Neural progenitor cell (in vitro differentiated cells): ENCODE measurements at places on chromosomes 1 and 21. TPM values are rescaled to one million over a fixed set of nuclear protein-coding genes. Genes with fewer than 3 reads are reported as not detected.

Gene CDA
- 0.64 and 0.96 TPM in 2 replicates for total RNA-seq

Gene GSTM1
- total RNA-seq, result 13.8 and 20.8 TPM in 2 replicates

Gene RIPPLY3
- total RNA-seq, result 2.8 and 4.3 TPM in 2 replicates

Gene SMPDL3B
- total RNA-seq, result 1.2 and 3.9 TPM in 2 replicates

Gene CLCNKB
- total RNA-seq, result 0.97 and 2.7 TPM in 2 replicates

GRCh38 chr1:75338616-75339483 is 204.7 kb downstream of the LHX8 start:
- no peak for DNase-seq

GRCh38 chr1:52669696-52670095 is 28.5 kb downstream of the COA7 start:
- no peak for DNase-seq

DNA sequence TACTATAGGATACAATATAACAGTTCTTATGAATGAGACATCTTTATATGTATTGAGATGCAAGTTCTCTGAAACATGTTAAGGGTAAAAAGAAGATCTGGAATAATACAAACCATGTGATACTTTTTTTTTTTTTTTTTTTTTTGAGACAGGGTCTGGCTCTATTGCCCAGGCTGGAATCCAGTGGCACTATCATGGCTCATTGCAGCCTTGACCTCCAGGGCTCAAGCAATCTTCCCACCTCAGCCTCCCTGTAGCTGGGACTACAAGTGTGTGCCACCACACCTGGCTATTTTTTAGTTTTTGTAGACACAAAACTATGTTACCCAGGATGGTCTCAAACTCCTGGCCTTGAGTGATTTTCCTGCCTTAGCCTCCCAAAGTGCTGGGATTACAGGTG is 22.1 kb upstream of the MCL1 start:
- no peak for DNase-seq

- no peak for DNase-seq
These were observed 50.5 kb downstream of the EPHB2 start for GRCh38 chr1:22761101-22761500.

- no peak for DNase-seq
These were observed 20.4 kb upstream of the TAS1R2 start for GRCh38 chr1:18879791-18880309.

DNA sequence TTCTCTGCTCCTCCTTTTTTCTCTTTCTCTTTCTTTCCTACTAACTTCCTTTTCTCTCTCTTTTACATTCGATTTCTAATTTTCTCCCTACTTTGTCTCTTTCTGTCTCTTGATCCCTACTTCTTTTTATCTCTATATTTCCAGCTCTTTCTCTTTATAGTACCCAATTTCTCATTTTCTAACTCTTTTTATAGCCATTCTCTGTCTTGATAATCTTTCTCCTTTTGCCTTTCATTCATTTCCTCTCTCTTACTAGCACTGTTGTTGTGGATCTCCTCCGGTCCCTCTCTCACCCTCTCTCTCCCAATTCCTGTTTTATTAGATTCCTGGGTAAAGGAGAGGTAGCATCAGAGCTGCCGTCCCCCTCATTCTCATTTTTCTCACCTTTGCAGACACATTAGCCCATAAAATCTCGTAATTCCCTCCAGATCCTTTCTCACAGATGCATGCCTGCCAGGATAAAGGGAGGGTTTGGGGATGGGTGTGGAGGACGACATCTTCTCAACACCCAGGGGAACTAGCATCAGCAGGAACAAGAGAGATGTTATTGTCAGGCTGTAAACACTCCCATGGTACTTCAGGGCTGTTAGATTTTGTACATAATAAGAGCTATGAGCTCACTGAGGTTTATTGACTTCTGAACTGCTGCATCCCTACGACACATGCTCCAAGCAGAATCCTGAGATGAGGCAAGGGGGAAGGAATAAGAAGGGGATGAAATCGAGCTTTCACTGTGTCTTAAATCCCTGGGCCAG is 159.0 kb upstream of the GALNT2 start:
- no peak for DNase-seq

DNA sequence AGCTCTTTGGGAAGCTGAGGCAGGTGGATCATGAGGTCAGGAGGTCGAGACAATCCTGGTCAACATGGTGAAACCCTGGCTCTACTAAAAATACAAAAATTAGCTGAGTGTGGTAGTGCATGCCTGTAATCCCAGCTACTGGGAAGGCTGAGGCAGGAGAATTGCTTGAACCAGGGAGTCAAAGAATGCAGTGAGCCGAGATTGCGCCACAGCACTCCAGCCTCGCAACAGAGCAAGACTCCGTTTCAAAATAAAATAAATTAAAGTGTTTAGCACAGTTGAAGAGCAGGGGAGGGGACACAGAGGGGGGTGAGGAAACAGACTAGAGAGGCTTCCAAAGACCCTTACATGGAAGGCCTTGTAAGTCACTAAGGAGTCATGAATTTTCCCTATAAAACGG is 131.2 kb upstream of the SPATA6 start:
- no peak for DNase-seq

DNA sequence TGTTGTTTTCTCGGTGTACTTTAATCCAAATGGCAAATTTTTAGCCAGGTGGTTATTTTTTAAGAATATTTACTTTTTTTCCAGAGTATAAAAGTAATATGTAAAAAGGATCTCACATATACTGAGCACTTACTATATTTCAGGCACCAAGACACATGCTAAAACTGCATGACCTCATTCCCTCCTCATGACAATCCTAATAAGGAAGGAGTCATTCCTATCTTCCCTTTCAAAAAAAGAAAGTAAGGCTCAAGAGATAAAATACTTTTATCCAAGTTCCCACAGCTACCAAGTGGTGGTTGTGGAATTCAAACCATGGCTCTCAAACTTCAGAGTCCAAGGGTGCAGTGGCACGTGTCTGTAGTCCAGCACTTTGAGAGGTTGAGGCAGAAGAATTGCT is 19.4 kb downstream of the ATP2B4 start:
- DNase-seq, result no peak

DNA sequence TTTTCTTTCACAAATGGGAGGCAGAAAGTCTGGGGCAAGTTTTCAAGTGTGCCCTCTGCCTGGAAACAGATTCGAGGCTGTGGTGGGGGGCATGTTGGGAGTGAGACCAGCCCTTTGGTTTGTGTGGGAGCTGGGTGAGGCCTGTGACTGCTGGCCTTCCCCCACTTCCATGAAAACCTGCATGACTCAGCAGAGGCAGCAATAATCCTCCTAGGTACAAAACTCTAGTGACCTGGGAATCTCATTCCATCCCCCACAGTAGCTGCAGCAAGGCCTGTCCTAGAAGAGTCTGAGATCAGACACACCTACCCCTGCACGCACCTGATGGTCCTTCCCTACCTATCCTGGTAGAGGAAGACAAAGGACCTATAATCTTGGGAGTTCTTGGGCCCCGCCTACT is 42.1 kb upstream of the KIAA0040 start:
- no peak for DNase-seq

DNA sequence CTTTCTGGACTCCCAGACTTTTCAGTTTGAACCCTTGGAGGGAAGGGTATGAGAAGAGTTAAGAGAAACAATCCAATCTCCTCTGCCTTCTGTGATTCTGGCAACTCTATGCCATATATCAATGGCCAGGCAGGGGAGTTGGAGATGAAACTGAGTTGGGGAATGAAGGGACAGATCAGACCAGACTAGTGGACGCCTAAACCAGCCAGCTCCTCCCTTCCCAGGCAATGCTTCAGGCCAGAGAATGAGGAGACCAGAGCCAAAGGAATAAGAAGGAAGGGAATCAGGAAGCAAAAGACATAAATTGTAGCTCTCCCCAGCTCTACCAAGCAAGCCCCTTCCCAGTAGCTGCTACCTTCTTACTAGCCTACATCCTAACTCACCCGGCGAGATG is 22.7 kb downstream of the PLEKHA6 start:
- DNase-seq, result no peak

DNA sequence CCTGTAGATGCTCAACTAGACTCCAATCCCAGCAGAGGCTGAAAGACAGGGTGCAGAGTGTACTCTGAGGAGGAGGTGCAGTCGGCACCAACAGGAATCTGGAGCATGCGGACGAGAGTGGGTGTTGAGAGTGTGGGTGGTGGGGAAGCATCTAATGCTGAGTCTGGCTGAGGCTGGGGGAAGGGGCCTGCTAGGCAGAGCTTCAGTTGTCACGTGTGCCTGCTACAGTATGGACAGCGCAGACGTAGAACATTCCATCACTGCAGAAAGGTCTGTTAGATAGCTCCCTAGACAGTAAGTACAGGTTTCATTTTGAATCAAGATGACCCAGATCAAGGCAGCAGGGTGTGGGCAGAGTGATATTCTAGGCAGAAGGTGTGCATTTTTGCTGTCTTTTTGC is 23.1 kb downstream of the SNAP47 start:
- no peak for DNase-seq

DNA sequence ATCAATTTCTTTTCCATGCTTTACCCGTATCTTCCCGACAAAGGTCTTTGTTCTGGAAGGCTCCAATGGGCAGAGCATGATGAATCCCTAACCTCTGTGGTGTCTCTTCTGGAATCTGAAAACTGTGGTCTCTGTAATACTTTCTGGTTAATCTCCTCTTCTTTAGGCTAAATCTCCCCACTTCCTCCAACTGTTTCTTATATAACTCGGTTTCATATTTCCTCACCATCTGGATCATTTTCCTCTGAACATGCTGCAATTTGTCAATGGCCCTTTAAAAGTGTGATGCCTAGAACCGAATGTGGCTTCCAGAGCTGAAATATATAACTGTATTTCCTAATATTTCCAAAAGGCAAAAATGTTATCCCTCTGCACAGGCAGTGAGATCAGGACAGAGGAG is 66.1 kb downstream of the ALG14 start:
- DNase-seq, result no peak

DNA sequence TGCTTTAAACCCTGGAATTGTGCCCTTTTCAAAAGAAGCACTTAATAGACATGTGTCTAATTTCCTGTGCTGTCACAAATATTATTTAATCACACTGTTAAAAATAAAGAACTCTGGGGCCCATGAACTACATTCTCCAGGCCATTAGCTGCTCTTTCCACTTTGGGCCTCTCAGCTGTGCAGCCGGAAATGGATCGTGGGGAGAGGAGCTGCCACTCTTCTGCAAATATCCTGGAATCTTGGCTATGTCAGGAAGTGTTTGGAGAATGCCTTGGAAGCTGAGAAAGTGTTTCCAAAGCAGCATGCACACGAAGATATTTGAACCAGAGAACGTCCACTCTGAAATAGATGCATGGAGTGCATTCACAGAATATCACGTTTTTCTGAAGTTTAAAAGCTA is 27.5 kb upstream of the VPS26C start:
- DNase-seq, result no peak

DNA sequence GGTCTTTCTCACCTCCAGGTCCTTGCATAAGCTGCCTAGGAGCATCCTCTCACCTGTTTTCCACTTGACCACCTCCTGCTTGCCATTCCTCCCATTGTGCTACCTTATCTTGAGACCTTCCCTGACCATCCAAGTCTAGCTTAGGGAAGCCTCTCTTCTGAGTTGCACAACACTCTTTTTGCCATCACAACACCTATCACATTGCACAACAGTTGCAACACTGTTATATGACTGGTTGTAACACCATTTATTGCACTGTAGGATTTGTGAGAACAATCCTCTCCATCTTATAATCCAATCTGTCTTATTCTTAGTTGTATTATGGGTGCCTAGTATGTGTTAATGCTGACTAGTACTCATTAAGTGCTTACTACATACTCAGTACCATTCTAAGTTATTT is 488.7 kb downstream of the OMA1 start:
- no peak for DNase-seq

DNA sequence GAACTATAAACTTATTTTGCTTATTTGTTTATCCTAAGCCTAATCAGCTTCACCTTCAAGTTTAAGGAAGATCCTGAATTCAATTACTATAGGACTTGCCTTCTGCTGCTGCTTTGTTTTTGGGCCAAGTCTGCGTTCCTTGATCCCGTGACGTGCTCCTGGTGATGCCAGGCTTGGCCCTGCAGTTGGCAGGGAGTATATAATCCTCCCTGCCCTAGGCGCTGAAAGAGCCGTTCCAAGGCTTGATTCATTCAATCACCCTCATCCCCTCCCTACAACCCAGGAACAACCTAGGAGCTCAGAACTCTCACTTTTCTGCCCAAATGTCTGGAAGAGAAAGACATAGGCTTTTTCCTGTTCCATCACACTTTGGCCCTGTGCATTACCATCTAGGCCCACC is 12.4 kb upstream of the LRRN2 start:
- no peak for DNase-seq

DNA sequence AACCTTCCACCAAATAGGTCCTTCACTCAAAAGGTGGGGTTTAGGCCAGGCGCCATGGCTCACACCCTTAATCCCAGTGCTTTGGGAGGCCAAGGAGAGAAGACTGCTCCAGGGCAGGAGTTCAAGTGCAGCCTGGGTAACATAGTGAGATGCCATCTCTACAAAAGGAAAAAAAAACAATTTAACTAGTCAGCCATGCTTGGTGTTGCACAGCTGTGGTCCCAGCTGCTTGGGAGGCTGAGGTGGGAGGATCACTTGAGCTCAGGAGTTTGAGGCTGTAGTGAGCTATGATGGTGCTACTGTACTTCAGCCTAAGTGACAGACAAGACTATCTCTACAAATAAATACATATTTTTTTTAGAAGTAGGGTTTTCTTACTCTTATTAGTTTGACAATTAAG is 617.5 kb downstream of the KIF26B start:
- DNase-seq, result no peak

DNA sequence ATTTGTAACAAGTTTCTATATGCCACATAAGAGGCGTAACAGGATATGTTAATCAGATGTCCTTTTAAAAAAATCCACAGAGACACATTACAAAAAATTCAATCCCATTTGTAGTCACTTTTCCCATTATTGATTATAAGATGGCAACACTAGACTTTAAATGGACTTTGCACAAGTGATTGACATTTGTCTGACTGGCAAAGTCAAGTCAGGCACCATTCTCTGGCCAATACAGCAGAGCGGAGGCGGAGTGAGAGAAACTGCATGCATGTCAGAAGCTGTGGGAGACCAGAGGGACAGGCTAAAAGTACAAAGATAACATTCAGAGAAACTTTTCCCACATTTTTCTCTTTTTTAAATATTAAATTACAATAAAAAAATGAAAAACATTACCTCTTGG is 28.1 kb upstream of the RGS5 start:
- no peak for DNase-seq
